ENCODE measurements at places on chromosomes 1 and 21. TPM values are rescaled to one million over a fixed set of nuclear protein-coding genes. Genes with fewer than 3 reads are reported as not detected.

The PLA2G2F gene
- not detected for total RNA-seq

The SLC16A1 gene
- total RNA-seq, result 195 TPM

The SPRR3 gene
- 0.70 TPM for total RNA-seq

The RIT1 gene
- 19.8 TPM for total RNA-seq

The RASSF5 gene
- 3.0 TPM for total RNA-seq

The CNR2 gene
- total RNA-seq, result not detected

The MPC2 gene
- total RNA-seq, result 47.6 TPM

The RPAP2 gene
- total RNA-seq, result 14.5 TPM

The ROR1 gene
- 1.3 TPM for total RNA-seq

The AGL gene
- total RNA-seq, result 7.4 TPM

The SYCP1 gene
- not detected for total RNA-seq

The EVA1C gene
- 8.4 TPM for total RNA-seq

The DEDD gene
- 21.9 TPM for total RNA-seq

The A3GALT2 gene
- not detected for total RNA-seq

The CNN3 gene
- 82.4 TPM for total RNA-seq

The LCA5L gene
- total RNA-seq, result 0.19 TPM

The LCE2A gene
- not detected for total RNA-seq

The OVAAL gene
- total RNA-seq, result not detected

Measured in hair follicular keratinocyte (primary cell).